AG09319 (cell line): ENCODE measurements at places on chromosomes 12 and 14.

- DNase-seq, result no peak
Measured at GRCh38 chr12:7072035-7072434, 11.5 kb downstream of the C1S start.

DNA sequence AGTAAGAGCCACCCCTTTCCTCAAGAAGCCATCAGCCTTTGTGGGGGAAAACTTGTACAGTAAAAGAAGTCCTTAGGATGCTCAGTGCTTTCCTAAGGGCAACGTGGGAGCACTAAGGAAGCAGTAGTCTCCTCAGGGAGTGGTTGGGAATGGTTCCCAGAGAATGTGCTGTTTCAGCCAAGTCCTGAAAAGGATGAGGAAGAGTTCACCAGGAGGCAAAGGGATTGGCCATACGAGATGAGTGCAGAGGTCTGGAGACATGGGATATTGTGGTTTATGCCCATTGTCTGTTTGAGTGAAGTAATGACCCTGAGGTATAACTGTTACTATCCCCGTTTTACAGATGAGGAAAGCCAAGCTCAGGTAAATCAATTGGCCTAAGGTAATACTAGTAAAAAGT, 86.0 kb upstream of the ATF1 start:
- DNase-seq, result no peak

GRCh38 chr14:72479461-72479931, 414.4 kb downstream of the DPF3 start:
- DNase-seq, result no peak

GRCh38 chr12:27595231-27595642, 71.2 kb downstream of the PPFIBP1 start:
- DNase-seq, result peak; percentile 79

GRCh38 chr14:20686386-20687143, 2.0 kb upstream of the ANG start:
- DNase-seq, result no peak

DNA sequence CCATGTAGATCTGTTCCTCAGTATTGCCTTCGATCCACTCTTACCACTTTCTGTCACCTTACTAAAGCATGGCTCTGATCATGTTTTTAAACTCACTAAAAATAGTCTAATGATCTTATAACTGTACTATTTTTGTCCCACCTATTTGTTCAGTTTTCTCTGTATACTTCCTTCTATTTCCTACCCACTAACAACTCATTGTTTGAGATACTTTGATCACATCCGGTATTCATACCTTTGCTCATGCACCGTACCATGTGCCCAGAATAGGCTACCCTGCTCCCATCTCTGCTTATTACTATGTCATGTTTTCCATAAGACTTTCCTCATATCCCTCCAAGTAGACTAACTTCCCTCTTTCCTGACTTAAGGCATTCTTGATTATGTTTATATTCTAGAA, 128.6 kb downstream of the MED13L start:
- no peak for DNase-seq

DNA sequence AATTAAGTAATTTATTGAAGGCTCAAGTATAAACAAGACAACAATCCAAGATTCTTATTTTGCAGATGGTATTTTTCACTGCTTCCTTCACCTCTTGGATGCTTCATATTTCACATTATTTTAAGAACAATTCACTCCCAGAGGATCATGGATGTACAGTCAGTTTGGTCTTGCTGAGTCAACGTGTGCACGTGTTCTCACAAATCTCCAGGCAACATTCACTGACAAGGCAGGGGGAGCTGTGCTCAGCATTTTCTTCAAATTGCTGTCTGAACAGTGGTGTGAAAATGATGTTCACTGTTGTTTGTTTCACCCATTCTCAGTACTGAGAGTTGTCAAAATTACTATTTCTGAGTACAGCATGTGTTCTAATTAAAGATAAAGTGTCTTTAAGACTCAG, 118.3 kb upstream of the SLC38A4 start:
- no peak for DNase-seq

- DNase-seq, result no peak
Measured at GRCh38 chr14:31414190-31414833, 6.0 kb downstream of the HEATR5A start.

DNA sequence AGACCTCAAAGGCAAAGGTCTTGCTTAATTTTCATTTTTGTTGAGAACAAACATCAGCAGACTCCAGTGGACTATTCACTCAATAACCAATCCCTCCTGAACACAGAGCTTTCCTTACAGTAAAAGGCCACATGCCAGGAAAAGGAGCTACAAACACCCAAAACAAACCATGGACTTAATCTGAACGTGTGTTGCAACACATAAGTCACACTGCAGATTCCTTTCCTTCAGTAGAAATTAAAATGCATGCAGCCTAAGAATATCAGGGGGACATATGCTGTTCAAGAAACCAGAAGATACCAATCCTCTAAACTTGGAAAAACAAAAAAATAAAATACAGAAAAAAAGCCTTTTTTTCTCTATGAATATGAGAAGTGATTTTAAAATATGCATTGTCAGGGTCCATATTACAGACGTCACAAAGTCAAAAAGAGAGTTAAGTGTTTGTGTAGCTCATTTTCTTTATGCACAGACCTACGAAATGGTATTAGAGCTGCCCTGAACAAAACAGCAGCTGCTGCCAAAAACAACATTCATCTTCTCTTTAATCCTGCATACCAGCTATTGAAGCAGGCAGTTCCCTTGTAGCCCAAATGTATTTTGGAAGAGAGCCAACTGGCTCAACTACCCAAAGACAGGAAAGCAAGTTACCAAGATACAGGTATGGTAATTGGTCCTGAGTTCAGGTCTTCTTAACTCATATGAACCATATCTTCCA, 26.2 kb downstream of the KITLG start:
- peak; percentile 68 for DNase-seq

DNA sequence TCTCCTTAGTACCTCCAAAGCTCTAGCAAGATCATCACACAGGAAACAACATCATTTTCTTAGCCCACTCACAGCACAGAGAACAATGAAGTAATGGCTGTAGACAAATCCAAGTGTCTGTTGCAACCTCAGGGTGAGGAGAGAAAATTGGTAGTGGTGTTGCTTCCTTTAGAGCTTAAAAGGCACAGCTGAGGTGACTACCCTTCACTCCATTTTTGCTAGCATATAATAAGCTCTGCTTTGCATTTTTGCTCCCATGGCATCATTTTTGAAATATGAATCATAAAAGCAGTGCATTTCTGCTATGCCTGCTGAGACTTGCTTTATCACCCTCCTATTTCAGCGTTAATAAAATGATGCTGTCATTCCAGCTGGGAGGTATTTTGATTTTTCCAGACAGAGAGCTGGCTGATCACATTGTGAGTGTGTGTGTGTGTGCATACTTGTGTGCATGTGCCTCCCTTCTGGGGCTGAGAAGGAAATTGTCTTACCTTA, 18.5 kb upstream of the PCNX1 start:
- no peak for DNase-seq

GRCh38 chr14:22929961-22930364, 787 bp upstream of the PRMT5 start:
- DNase-seq, result no peak

DNA sequence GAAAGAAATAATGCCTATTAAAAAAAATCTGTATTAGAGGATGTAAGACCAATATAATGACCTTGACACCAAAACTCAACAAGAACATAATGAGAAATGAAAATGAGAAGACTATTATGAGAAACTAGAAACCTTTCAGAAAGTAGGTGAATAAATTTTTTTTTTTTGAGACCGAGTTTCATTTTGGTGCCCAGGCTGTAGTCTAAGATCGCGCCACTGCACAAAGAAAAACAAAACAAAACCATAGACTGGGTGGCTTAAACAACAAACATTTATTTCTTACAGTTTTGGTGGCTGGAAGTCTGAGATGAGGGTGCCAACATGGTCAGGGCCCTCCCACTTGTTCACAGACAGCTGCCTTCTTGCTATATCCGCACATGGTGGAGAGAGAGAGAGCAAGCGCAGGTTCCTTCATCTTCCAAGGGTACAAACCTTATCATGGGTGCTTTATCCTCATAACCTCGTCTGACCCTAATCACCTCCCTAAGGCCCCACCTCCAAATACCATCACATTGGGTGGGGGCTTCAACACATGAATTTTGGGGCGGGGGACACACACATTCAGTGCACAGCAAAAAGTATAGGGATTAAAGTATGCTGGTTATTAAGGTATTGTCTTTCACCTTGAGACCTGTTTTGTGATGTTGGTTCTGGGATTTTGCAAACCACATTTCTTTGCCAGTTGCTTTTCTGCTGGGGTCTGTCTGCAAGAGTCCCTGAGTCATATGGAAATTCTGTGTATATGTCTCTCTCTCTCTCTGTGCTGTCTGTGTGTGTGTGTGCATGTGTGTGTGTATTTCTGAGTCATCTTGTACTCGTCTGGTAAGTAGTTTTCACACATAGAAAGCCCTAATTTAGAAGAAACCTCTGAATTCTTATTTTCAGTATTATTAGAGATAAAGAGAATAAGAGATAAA, 26.2 kb downstream of the ZCRB1 start:
- DNase-seq, result no peak

DNA sequence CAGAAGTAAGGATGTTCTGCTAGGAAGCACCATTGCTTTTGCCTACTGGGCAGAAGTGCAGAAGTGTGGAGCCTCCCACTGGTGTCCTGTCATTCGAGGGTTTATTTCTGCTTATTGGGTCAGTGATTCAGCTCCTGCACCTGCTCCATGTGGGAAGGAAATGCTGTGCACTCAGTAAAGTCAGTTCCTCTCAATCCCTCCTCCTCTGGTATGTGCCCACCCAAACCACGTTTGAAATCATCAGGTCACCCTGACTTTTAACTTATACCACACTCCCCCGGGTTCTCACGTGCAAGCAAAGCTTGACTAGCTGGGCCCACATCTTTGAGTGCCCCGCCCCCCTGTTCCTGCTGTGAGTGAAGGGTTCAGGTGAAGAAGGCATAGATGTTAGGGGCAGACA, 223.7 kb downstream of the CHST11 start:
- DNase-seq, result no peak
